Neuronal stem cell (in vitro differentiated cells): ENCODE measurements at places on chromosomes 11 and 22.
A peak's percentile ranks its signal among the peaks of the same experiment; 100 is the strongest.

- H3K27me3 ChIP-seq, result no peaks in the 10 kb centered on the region
- H3K27ac ChIP-seq, result peak overlapping the region; percentile 80
- H3K4me3 ChIP-seq, result no peak overlapping the region
- H3K4me1 ChIP-seq, result peaks cover 7% of the 10 kb centered on the region
- peak; percentile 44 for DNase-seq
- peaks cover 20% of the 10 kb centered on the region for H3K36me3 ChIP-seq
Observed at GRCh38 chr22:27973846-27974245, 54.8 kb upstream of the PITPNB start.

GRCh38 chr11:111272420-111272819, 25.9 kb upstream of the POU2AF3 start:
- no peaks in the 10 kb centered on the region for H3K36me3 ChIP-seq
- no peaks in the 10 kb centered on the region for H3K27me3 ChIP-seq
- H3K4me3 ChIP-seq, result no peak overlapping the region

- no peaks in the 10 kb centered on the region for H3K27me3 ChIP-seq
- peaks cover 9% of the 10 kb centered on the region for H3K4me1 ChIP-seq
- no peak overlapping the region for H3K27ac ChIP-seq
- H3K4me3 ChIP-seq, result no peak overlapping the region
- no peaks in the 10 kb centered on the region for H3K36me3 ChIP-seq
Observed at GRCh38 chr22:28344918-28345703, 334.5 kb downstream of the TTC28 start.

- no peaks in the 10 kb centered on the region for H3K36me3 ChIP-seq
- peaks cover 20% of the 10 kb centered on the region for H3K4me1 ChIP-seq
- no peak overlapping the region for H3K27ac ChIP-seq
- H3K27me3 ChIP-seq, result no peaks in the 10 kb centered on the region
- no peak overlapping the region for H3K4me3 ChIP-seq
Observed at GRCh38 chr22:28909375-28909774, 26.0 kb downstream of the ZNRF3 start.

DNA sequence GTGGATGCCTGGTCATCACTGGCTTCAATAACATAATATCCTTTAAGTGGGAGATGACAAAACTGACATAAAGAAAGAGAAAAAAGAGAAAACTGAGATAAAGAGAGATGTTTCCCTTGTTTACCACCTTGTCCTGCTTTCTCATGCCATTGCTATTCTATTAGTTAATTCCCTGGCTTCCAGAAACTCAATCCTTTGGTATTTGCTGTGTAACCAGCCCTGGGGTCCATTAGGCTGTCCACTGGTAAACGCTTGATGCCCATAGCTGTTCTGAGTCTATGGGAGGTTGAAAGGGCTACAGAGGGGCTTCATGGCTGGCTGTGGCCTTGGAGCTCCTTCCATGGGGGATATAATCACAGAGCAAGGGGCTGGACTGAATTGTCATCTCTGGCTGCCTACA, 243.4 kb upstream of the PLET1 start:
- H3K4me1 ChIP-seq, result no peaks in the 10 kb centered on the region
- no peaks in the 10 kb centered on the region for H3K27me3 ChIP-seq
- no peak overlapping the region for H3K27ac ChIP-seq
- no peak for DNase-seq
- H3K4me3 ChIP-seq, result no peak overlapping the region

GRCh38 chr11:72781063-72781312, 12.9 kb downstream of the STARD10 start:
- H3K27me3 ChIP-seq, result no peaks in the 10 kb centered on the region
- DNase-seq, result no peak
- peaks cover 6% of the 10 kb centered on the region for H3K4me1 ChIP-seq
- H3K36me3 ChIP-seq, result no peaks in the 10 kb centered on the region
- no peak overlapping the region for H3K27ac ChIP-seq

GRCh38 chr22:17281440-17281841, 62.2 kb upstream of the ADA2 start:
- H3K27me3 ChIP-seq, result no peaks in the 10 kb centered on the region
- no peak for DNase-seq
- no peaks in the 10 kb centered on the region for H3K36me3 ChIP-seq
- no peak overlapping the region for H3K4me3 ChIP-seq
- no peak overlapping the region for H3K27ac ChIP-seq

DNA sequence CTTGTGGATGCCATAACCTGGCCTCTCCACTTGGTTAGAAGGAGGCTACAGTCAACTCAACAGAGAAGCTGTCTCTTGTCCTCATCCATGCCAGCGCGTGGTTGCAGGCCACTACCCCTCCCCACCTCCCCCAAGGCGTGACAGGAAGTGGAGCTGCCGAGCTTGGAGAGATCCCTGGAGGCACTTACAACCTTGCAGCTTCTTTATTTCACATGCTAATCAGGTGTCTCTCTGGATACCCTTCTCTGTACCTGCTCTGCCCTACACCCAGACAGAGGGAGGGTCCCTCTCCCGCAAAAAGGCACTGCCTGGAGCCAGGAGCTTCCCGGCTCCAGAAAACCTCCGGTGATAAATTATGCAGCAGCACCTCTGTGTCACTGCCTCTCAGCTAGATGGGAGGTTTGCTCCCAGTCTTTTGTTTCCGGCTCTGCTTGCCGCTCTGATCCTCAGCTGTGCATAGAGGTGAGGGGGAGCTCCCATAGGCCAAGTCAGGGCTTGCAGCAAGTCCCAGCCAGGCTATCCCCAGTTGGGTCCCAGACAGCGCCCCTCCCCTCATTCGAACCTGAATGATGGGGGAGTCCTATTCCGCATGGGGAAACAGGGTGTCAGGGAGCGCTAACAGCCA, 5.7 kb downstream of the LRP4 start:
- H3K27me3 ChIP-seq, result no peaks in the 10 kb centered on the region
- no peaks in the 10 kb centered on the region for H3K36me3 ChIP-seq
- DNase-seq, result peak; percentile 62
- H3K4me3 ChIP-seq, result peak overlapping the region; percentile 43

GRCh38 chr11:70066628-70067027, 11.5 kb upstream of the ANO1 start:
- no peak overlapping the region for H3K27ac ChIP-seq
- no peaks in the 10 kb centered on the region for H3K27me3 ChIP-seq
- no peaks in the 10 kb centered on the region for H3K36me3 ChIP-seq
- no peak overlapping the region for H3K4me3 ChIP-seq
- peaks cover 13% of the 10 kb centered on the region for H3K4me1 ChIP-seq

GRCh38 chr11:113928311-113928710, 23.7 kb downstream of the HTR3B start:
- no peak for DNase-seq
- H3K27ac ChIP-seq, result no peak overlapping the region
- no peaks in the 10 kb centered on the region for H3K4me1 ChIP-seq
- H3K27me3 ChIP-seq, result peaks cover 8% of the 10 kb centered on the region
- no peaks in the 10 kb centered on the region for H3K36me3 ChIP-seq
- H3K4me3 ChIP-seq, result no peak overlapping the region

- no peaks in the 10 kb centered on the region for H3K4me1 ChIP-seq
- no peak for DNase-seq
- no peak overlapping the region for H3K27ac ChIP-seq
- H3K27me3 ChIP-seq, result no peaks in the 10 kb centered on the region
- H3K36me3 ChIP-seq, result peaks cover under 1% of the 10 kb centered on the region
- no peak overlapping the region for H3K4me3 ChIP-seq
Observed at GRCh38 chr11:47335733-47336132, 16.8 kb downstream of the MYBPC3 start.

DNA sequence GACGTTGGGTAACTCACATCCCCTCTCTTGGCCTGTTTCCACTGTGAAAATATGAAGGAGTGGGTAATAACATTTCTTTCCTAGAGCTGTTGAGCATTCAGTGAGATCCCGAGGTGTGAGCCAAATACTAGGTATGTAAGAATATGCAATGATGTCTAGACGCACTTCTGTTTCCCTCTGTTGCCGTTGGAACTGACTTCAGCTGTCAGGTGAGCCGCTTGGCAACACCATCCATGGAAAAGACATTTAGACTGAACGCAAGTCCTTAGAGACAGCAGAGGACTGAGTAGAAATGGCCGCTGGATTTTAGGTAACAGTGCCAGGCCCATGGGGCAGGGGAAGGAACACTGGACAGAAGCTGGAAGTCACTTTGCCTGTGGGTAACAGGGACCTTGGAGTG, 29.5 kb upstream of the SHANK2 start:
- no peak overlapping the region for H3K4me3 ChIP-seq
- no peak for DNase-seq
- H3K27ac ChIP-seq, result no peak overlapping the region
- H3K36me3 ChIP-seq, result no peaks in the 10 kb centered on the region

DNA sequence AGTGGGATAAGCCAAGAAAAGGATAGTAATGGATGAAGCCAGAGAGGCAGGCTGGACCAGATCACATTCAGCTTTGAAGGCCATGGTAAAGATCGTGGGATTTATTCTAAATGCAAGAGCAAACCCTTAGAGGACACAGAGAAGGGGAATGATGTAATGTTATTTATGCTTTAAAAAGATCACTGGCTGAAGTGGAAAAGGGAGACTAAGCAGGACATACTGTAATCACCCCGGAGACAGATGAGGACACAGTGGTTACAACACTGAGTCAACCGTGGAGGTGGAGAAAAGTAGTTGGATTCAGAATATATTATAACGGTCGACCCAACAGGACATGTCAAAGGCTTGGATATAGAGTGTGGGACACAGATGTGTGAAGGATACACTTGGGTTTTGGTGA, 38.5 kb downstream of the CDON start:
- peaks cover 5% of the 10 kb centered on the region for H3K36me3 ChIP-seq
- no peaks in the 10 kb centered on the region for H3K27me3 ChIP-seq
- H3K4me1 ChIP-seq, result peaks cover 3% of the 10 kb centered on the region
- no peak overlapping the region for H3K4me3 ChIP-seq

DNA sequence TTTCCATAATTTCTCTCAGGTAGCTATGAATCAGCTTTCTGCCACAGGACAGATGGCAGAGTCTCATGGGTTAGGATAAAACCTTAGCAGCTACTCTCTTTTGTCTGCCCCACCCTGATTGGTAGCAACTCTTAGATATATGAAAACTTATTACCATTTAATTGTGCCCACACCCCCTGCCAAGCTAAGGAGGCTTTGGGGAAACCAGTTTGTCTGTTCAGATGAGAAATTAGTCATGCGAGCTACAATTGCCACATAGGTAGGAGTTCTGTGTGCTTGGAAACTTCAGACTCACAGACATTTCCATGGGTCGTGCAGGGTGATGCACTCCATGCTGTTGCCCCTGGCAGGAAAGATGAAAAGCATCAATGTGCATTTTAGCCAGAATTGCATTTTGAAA, 39.9 kb downstream of the CD44 start:
- no peak for DNase-seq
- peaks cover 30% of the 10 kb centered on the region for H3K4me1 ChIP-seq
- no peaks in the 10 kb centered on the region for H3K36me3 ChIP-seq
- no peaks in the 10 kb centered on the region for H3K27me3 ChIP-seq
- no peak overlapping the region for H3K27ac ChIP-seq

DNA sequence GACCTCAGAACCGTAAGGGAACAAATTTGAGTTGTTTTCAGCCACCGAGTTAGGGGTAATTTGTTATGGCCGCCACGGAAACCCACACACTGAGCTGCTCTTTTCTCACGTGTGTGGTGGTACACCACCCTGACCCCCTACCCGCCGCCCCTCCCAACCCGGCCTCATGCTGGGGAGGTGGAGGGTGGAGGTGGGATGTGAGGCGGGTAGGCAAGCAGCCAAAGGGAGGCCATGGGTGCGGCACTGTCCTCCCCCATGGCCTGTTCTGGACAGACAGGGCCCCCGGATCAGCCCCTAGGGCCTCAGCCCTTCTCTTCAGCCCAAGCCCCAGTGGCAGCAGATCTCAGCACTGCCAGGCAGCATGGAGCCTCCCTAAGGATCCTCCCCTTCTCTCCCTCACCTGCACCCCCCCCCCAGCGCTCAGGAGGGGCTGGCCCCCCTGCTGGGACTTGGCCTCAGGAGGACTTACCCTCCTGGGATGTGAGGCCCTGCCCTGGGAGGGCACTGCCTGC, 7.9 kb downstream of the PRR5 start:
- no peak for DNase-seq
- H3K36me3 ChIP-seq, result no peaks in the 10 kb centered on the region
- H3K27me3 ChIP-seq, result peaks cover 14% of the 10 kb centered on the region

DNA sequence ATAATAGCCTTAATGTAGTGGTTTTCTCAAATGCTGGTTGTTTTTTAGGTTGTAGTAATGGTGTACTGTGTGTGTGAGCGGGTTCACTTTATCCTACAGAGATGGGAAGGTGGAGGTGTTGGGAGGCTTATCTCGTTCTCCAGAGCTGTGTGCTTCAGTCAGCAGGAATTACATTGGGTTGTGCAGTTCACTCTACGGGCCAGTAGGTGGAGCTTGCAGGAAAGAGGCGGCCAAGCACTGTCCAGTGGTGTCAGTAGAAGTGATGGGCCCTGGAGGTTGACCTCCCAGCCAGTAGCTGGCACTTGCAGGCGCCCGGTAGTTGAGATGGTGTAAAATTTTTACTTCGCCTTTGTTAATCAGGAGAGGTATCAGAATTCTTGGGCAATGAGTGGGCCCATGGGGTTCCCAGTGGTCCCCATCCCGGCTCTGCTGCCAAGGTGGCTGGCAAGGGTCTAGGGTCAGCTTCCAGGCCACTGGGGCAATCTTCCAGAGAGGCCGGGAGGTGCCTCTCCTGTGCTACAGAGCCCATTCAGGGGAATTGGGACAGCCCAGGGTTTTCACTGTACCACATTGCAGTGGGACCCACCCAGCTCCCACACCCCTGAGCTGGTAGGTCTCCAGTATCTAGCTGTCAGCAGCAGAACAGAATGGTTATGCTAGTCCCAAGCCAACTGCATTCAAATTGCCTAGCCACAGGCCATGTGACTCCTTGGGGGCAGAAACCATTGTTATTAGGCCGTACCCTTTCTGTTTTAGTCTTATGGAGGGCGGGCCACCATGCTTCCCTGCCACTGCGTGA, 43.9 kb downstream of the BIRC2 start:
- H3K36me3 ChIP-seq, result peaks cover 73% of the 10 kb centered on the region
- H3K4me1 ChIP-seq, result no peaks in the 10 kb centered on the region
- peak; percentile 44 for DNase-seq
- H3K27ac ChIP-seq, result no peak overlapping the region
- H3K4me3 ChIP-seq, result no peak overlapping the region
- no peaks in the 10 kb centered on the region for H3K27me3 ChIP-seq

GRCh38 chr11:33884035-33884434, 7.8 kb downstream of the LMO2 start:
- H3K27me3 ChIP-seq, result no peaks in the 10 kb centered on the region
- no peak overlapping the region for H3K4me3 ChIP-seq
- no peak overlapping the region for H3K27ac ChIP-seq
- DNase-seq, result no peak
- no peaks in the 10 kb centered on the region for H3K36me3 ChIP-seq

GRCh38 chr11:118289401-118289800, 15.1 kb upstream of the CD3E start:
- no peak overlapping the region for H3K27ac ChIP-seq
- H3K4me1 ChIP-seq, result no peaks in the 10 kb centered on the region
- H3K36me3 ChIP-seq, result no peaks in the 10 kb centered on the region
- peaks cover 2% of the 10 kb centered on the region for H3K27me3 ChIP-seq

DNA sequence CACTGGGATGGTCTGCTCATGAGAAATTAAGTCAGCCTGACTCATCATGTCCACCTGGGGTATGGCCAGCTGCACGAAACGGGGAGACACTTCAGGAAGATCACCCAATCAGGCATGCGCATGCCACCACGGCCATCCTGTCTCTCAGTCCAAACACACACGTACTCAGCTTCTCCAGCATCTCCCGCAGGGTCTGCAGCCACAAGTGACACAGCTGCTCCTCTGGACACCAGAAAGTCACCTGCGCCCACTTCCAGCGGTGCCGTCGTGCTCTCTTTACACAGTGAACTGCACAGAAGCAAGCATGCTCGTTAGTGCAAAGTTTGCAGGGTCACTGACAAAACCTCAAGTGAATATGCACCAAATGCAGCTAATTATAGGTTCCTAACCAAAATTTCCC, 18.1 kb downstream of the CERK start:
- H3K4me1 ChIP-seq, result no peaks in the 10 kb centered on the region
- H3K36me3 ChIP-seq, result peaks cover 21% of the 10 kb centered on the region
- no peaks in the 10 kb centered on the region for H3K27me3 ChIP-seq
- no peak for DNase-seq
